ENCODE measurements at places on chromosomes 4 and X.

- no peak for DNase-seq
These were observed 137.4 kb downstream of the CEP135 start for GRCh38 chr4:56086073-56086541.

GRCh38 chr4:104064646-104065577 is 345.1 kb upstream of the TACR3 start:
- DNase-seq = no peak

- no peak for DNase-seq
These were observed 16.6 kb upstream of the PTCHD1 start for GRCh38 chrX:23317799-23318724.

DNA sequence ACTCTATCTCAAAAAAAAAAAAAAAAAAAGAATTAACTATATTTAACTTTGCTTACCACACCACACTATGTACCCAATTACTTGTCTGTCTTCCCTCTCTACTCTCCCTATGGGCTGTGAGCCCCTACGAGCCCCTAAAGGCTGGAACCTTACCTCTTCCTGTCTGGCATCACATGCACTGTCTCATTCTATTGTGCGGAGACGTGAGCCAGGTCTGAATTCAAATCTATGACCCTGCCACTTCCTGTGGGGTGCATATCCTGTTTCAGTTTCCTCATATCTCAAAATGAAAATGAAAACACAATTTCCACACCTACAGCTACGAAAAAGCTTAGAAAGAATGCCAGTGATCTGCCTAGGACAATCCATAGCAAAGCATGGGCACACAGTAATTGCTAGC is 42.9 kb upstream of the HS3ST1 start:
- peak; percentile 8 for DNase-seq

- no peak for DNase-seq
These were observed 56.8 kb downstream of the CXCL13 start for GRCh38 chr4:77662396-77662795.

GRCh38 chr4:169823685-169824084 is 65.9 kb upstream of the HPF1 start:
- DNase-seq = no peak

- DNase-seq = no peak
These were observed 173.9 kb downstream of the GRIA3 start for GRCh38 chrX:123357941-123358340.

- DNase-seq = no peak
These were observed 44.9 kb downstream of the HAND2 start for GRCh38 chr4:173485164-173485563.

DNA sequence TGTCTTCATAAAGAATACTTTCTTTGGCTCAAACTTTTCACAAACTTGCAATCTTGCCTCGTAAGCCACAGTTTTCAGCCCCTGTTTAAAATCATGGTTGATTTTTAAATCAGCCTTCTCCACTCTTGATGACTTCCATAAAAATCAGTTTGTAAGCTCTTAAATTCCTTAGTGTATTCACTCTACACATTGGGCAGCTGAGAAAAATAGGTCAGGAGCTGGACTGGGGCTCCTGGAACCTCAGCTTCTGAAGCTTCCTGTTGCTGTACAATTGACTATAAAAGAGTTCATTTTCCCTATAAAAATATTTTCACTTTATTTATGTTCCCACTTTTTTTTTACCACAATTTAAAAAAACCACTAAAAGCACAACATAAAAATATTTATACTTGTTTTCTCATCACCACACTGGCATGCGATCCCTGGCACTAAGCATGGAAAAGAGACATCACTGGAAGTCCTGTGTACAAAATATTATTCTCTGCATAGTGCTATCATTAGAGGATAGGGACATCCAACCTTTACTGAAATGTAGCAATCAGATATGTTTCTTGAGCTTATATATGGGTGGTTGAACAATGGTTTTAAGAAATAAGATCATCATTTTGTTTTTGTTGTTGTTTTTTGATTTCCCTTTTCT is 345.7 kb downstream of the FBXO8 start:
- DNase-seq = no peak

DNA sequence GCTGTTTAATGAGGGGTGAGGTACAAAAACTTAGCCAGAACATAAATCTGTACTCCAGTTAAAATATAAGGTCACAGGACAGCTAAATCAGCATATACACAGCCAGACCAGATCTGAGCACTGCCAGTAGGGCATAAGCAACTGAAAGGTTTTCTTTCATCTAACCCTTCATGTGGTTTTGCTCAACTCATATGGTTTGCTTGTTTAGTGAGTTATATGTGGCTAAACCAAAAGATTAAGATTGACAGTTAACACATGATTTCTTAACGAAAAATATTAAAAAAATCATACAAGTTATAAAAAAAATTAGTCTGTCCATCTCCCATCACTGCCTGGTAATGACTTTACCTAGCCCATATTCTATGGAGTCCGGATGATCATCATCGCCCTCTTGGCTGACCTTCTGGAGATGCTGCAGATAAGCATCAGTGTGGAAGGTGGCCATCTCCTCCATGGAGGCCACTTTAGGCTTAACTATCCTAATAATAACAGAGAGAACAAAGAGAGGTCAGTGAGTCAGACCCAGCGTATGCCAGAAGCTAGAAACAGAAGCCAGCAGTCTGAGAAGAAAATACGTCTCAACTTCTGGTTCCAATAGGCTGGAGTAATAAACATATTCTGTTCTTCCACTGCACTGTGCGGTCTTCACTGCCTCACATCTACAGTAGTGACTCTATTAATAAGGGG is 4.1 kb downstream of the HDAC8 start:
- no peak for DNase-seq

- no peak for DNase-seq
These were observed 75.3 kb upstream of the C1QTNF7 start for GRCh38 chr4:15352524-15352923.

DNA sequence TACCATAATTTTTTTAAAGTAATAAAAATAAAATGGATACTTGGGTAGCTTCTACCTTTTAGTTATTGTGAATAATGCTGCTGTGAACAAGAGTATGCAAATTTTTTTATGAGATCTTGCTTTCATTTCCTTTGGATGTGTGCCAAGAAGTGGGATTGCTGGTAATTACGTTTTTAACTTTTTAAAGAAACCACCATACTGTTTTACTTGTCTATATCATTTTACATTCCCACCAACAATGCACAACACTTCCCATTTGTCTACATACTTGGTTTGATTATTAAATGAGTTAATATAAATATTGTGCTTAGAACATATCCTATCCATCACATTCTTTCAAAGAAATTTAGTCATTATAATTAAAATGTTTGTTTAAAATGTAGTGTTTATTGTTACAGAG is 3.9 kb upstream of the SULT1B1 start:
- DNase-seq = no peak

DNA sequence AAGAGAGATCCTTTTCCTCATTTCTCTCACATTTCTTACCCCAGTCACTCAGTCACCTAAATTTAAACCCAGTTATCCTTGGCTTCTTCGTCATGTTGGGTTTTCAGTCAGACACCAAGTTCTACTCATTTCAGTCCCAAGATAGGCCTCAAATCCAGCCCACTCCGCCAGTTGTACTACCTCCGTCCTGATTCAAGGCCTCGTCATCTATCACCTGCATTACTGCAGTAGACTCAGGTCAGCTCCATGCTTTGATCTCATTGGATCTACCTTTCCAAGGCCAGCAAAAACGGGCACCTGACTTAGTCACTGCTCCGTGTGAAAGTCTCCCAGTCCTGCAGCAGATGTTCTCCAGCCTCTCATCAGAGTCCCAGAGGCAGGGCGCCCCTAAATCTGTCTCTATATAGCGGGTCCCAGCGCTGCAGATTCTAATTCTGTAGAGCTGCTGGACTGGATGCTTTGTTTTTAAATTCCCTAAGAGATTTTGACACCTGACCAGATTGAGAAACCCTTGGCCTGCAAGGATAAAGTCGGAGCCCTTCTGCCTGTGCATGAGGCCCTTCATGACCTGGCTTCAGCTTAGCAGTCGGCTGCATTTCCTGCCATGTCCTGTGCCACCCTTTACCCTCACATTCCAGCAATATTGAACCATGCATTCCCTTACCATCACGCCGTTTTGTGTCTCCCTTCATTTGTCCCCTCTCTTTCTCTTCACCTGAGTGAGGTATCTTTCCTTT is 53.7 kb downstream of the ZFX start:
- DNase-seq = no peak

- no peak for DNase-seq
These were observed 9.0 kb downstream of the CRMP1 start for GRCh38 chr4:5883916-5884315.

Measured in activated T-helper 1 cell treated with anti-CD3 and anti-CD28 coated beads, Interleukin-2, amount 50 U/mL, for 16 hours (primary cell).